ENCODE measurements at places on chromosomes 5 and 9.

GRCh38 chr5:28810751-28811136, 1772.4 kb upstream of the CDH9 start:
- DNase-seq = no peak

GRCh38 chr5:81097713-81098112, 135.4 kb upstream of the CKMT2 start:
- DNase-seq = no peak

GRCh38 chr5:31537851-31538250, 5.8 kb downstream of the C5orf22 start:
- no peak for DNase-seq

DNA sequence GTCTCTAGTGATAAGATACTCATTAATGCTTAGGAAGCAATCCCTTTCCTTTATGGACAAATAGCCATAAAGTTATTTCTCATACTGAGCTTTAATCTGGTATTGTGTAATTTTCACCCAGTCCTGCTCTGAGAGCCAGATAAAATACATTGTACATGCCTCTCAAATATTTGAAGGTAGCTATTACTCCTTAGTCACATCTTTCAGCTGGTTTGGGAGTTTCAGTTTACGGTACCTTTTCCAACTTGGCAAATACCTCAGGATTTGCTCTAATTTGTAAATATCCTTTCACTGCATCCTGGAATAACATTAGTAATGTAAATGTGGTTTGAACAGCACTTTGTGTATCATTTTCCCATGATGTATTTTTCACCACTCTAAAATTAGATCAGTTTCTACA, 47.4 kb downstream of the ABHD17B start:
- no peak for DNase-seq

GRCh38 chr5:60077292-60077691, 183.8 kb upstream of the PDE4D start:
- DNase-seq = no peak

DNA sequence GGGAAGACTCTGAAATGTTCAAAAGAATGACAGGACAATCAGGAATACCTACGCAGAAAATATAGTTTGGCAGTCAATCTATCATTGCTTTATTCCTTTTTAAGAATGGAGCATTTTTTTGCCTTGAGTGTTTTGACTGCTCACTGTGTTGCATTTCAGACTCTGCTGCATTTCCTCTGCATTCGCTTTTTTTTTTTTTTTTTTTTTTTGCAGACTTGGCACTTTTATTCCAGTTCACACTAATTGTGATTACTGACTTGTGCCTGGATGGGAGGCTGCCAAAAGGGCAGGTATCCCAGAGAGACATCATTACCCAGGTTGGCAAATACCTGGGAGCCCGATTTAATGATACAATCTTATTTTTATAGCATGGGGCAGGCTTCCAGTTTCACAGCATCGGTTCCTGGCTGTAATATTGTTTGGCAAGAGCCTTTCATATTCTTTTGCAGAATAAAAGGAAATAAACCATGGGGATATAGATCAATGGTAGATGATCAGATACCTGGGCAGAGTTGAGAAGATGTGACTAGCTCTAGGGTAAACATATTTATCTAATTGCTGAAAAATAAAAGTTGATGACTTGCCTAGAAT, 1132.6 kb downstream of the MAT2B start:
- no peak for DNase-seq

GRCh38 chr9:4349816-4350418, 50.0 kb upstream of the GLIS3 start:
- no peak for DNase-seq

GRCh38 chr5:106766916-106767315, 903.8 kb downstream of the EFNA5 start:
- DNase-seq = no peak

DNA sequence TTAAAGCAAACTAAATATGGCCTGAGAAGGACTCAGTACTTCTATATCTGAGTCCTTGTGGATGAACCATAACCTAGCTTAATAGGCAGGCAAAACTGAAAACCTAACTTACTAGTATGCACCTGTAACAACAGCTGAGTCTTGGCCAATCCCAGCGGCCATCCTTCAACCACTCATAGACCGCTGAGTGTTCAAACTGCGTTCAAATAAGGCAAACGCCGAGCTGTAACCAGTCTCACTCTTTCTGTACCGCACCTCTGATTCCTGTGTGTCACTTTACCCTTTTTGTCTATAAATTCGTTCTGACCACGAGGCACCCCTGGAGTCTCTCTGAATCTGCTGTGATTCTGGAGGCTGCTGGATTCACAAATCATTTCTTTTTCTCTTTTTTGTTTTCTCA, 170.5 kb downstream of the COL23A1 start:
- no peak for DNase-seq

DNA sequence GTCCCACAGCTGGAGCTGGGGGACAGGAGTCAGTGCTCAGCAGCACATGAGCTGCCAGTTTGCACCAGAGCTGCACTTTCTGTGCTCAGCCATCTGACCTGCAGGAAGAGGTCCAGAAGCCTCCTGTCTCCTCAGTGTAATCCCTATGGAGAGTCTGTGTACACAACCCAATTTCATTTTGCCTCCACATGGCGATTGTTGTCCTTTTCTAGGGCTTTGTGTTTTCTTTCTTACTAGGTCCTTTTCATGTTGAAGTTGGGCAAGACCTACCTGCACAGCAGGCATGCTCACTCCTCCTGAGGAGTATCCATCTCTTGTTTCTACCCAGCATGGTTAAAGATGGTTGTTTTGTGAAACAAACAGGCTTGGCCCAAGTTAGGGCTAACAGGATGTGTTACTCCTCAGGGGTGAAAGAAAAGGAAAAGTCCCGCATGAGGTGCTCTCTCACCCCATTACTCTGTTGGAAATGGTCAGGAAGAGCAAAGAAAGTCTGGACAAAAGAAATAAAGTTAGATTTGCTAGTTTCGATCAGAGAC, 273.0 kb downstream of the TMEM167A start:
- no peak for DNase-seq

- no peak for DNase-seq
Measured at GRCh38 chr5:34062419-34062818, 19.4 kb upstream of the C1QTNF3 start.

- DNase-seq = no peak
Measured at GRCh38 chr5:121833617-121834016, 18.1 kb upstream of the FTMT start.

- no peak for DNase-seq
Measured at GRCh38 chr5:39014561-39014960, 59.6 kb downstream of the RICTOR start.

- no peak for DNase-seq
Measured at GRCh38 chr5:172843825-172844576, 9.9 kb downstream of the ERGIC1 start.

DNA sequence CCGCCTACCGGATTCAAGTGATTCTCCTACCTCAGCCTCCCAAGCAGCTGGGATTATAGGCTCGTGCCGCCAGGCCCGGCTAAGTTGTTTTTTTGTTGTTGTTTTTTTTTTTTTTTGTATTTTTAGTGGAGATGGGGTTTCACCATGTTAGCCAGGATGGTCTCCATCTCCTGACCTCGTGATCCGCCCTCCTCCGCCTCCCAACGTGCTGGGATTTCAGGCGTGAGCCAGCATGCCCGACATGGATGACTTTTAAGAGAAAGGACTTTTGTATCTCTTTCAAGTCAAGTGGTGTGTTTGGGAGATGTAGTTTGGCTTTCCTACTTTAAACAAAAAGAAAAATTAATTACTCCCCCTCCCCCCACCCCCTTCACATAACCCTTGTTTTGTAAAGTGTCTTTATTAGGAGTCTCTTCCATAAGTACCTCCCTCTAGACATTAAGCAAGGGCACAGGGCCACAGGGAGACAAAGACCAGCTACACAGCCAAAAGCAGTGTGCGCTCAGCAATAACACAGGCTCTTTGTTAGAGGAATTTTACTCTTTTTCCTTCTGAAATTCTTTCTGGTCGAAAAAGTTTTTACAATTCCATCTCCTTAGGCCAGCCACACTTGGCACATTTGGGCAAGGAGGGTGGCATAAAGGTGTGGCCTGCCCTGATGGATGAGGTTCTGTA, 31.2 kb downstream of the JAKMIP2 start:
- no peak for DNase-seq

DNA sequence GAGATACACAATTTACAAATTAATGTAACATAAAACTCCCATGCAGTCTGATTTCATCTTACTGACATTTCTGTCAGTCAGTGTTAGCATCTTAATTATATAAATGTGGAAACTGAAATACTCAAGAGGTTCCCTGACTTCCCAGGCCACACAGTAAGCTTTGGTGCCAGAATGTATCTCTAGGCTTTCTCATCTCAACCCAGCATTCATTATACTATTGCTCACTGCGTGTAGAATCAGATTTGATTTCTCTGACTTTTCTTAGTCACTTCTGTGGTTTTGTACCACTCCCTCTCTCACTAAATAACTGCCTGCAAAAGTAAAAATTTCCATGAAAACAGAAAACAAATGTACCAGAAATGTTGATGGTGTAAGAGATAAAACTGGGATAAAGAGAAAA, 31.7 kb upstream of the CDKN2B start:
- no peak for DNase-seq

DNA sequence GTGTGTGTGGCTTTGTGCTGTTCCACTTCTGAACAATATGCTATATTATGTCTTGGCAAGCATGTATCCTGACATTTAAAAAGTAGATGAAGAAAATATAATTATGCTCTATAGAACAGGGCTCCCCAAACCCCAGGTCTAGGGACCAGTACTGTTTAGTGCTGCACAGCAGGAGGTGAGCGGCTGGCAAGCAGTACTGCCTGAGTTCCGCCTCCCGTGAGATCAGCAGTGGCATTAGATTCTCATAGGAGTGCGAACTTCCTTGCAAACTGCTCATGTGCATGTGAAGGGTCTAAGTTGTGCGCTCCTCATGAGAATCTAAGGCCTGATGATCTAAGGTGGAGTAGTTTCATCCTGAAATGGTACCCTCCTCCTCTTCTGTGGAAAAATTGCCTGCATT, 979.1 kb upstream of the CTNND2 start:
- DNase-seq = no peak
